ENCODE measurements at places on chromosomes 1 and 21.

DNA sequence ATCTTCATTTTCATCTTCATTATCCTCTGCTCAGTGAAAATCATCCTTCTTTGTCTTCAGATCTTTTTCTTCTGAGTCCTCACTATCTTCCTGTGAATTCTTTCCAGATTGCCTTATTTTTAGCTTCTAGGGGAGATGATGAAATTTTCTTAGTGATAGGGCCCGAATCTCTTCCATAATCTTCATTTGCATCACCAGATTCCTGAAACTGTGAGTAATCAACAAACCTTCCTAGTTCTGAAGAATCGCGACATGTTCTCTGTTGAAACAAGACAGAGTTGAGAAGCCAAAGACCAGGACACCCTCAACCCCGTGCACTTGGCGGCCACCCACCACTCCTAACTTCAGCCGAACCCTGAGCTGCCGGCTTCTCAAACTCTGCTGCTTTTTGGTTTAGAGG, 92.8 kb upstream of the CDC42BPA start:
- no peak for DNase-seq

GRCh38 chr1:201515895-201516294, 9.0 kb upstream of the CSRP1 start:
- DNase-seq, result no peak

DNA sequence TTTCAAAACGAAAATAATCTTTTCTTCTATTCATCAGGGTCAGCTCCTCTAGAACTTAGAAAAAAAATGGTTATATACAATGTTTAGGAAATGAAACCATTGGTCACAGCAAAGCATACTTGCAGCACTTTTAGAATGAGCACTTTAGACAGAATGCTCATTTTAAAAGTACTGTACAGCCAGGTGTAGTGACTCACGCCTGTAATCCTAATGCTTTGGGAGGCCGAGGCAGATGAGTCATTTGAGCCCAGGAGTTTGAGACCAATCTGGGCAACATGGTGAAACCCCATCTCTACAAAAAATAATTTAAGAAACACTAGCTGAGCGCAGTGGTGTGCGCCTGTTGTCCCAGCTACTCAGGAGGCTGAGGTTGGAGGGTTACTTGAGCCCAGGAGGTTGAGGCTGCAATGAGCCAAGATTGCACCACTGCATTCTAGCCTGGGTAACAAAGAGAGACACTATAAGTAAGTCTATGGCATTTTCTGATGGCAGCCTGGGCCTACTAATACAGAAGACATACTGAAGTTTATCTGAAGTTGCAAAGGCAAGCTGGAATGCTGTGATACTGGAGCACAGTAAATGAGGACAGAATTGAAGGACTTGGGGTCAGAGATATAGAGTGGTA, 48.9 kb upstream of the ZNF326 start:
- no peak for DNase-seq

- no peak for DNase-seq
Measured at GRCh38 chr21:38479641-38480525, 18.4 kb downstream of the ERG start.

DNA sequence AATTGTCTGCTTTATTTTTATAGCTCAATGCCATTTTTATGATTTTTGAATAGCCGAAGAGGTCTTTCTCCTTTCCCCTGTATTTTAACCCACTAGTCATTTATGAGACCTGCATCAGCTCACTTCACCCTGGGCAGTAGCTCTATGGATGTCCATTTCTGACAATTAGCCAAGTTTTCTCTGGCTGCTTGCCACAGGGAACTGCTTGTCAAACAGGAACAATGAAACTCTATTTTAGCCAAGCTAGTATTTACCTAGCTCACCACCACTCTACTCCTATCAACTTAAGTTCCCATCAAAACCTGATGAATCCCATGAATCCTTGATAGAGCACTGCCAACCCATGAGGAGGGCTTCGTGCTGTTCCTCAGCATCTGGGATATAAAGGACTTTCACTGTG, 406.7 kb downstream of the RWDD3 start:
- no peak for DNase-seq

GRCh38 chr1:20367626-20368025, 77.0 kb downstream of the VWA5B1 start:
- DNase-seq, result no peak

DNA sequence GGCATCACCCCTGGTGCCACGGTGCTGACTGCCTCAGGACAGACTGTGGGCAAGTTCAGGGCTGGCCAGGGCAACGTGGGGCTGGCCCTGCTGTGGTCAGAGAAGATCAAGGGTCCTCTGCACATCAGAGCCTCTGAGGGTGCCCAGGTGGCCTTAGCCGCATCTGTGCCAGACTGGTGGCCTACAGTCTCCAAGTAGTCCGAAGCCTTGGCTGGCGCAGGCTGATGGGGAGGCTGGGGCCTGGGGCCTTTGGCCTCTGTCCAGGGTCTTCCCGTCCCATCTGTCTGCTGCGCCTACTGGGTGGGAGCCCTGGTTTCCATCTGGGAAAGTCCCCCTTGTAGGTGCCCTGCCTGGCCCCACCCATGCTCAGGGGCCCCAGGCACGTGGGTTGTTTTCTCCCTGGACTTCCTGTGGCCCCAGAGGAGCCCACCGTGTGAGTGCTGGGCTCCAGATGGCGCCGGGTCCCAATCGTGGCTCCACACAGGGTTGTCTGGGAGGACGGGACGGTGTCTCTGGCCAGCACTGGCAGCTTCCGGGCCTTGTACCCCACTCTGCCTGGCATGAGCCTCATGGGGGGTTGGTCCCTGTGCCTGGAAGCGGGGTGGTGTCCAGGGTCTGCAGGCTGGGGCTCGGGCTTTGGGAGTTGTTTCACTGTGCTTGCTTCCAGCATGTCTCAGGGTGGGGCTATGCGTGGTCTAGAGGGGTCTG, 9.9 kb downstream of the IBA57 start:
- DNase-seq, result no peak

GRCh38 chr1:159972443-159973205, 18.6 kb upstream of the SLAMF9 start:
- no peak for DNase-seq

- no peak for DNase-seq
Measured at GRCh38 chr1:76572229-76572628, 295.1 kb upstream of the ST6GALNAC5 start.
